Activated naive CD4-positive, alpha-beta T cell treated with Interleukin-2 at 50 U/mL for 16 hours (primary cell): ENCODE measurements at places on chromosomes 7 and 10.
A peak's percentile ranks its signal among the peaks of the same experiment; 100 is the strongest.

DNA sequence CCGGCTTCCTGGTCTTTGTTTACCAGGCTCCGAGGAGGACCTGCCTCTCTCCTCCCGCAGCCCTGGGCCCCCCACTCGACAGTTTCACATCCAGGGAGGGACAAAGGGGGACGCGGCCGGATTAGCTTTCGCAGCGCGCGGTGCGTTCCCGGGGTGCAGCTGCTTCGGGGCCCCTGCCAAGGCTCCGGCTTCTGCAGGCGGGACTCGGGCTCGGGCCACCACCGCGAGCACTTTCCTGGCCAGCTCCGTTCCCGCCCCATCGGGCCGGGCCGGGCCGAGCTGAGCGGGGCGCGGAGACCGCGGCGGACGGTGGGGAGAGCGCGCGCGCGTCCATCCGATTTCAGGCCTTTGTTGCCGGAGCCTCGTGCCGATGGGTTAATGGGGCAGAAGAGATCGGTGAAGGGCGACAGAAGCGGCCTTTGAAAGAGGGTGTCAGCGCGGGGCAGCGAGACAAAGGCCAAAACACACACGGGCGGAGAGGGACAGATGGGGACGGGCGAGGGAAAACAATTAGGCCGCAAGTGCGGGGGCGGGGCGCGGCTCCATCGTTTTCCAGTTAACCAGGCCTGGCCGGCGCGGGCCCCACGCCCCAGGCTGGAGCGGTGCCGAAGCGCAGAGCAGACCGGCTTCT is 8.5 kb upstream of the UNCX start:
- DNase-seq: no peak

GRCh38 chr7:114590298-114590697 is 175.7 kb downstream of the FOXP2 start:
- no peak for DNase-seq

GRCh38 chr10:99233689-99234037 is 2.0 kb downstream of the HPSE2 start:
- DNase-seq: no peak

GRCh38 chr7:12771378-12771877 is 84.0 kb downstream of the ARL4A start:
- DNase-seq: no peak

GRCh38 chr10:17669185-17669872 is 25.4 kb downstream of the STAM start:
- DNase-seq: peak; percentile 67

- DNase-seq: no peak
These were observed 93.6 kb upstream of the PRR15 start for GRCh38 chr7:29469976-29470557.

GRCh38 chr7:121300685-121301420 is 27.9 kb upstream of the WNT16 start:
- no peak for DNase-seq

DNA sequence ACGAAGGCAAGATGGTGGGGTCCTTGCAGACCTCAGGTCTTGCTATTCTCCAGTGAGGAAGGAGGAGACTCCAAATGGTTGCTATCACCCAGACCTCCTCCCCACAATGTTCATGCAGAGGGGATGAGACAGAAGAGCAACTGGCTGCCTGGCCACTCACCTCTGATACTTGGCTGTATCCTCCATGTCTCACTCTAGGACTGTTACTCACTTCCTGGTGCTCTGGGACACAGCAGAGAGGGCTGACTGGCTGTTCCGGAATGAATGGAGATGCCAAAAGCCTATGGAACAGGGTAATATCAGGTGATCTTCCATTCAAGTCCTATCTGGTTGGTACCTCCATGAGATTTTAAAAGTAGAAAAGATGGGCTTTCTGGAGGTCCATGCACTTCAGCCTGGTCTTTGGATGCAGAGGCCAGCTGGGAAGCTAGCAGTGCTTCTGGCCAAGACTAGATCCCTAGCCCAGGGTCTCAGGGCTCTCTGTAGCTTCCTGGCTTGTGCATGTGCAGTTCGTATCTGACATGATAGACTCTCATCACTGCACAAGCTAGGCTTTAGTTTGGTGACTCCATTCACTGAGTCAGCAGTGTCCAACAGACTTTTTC is 27.0 kb upstream of the ABI1 start:
- DNase-seq: no peak

DNA sequence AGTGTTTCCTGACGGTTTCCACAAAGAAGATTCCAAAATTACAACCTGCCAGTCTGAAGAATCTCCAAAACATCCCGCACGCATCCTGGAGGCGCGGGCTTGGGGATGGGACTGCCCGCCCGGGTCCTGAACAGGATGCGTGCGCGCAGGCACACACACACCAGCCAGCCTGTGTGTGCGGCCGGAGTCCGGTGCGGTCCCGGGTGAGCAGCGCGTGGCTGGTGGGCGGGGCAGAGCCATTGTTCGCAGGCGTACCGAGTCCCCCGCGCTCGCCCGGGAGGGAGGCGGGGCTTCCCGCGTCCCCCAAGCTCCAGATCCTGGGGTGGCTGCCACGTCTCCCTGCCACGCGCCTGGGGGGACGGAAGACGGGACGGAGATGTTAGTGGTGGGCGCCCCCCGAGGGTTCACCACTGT is 675 bp upstream of the SCD start:
- peak; percentile 67 for DNase-seq

- no peak for DNase-seq
These were observed 265.4 kb downstream of the ZWINT start for GRCh38 chr10:56095506-56096225.

DNA sequence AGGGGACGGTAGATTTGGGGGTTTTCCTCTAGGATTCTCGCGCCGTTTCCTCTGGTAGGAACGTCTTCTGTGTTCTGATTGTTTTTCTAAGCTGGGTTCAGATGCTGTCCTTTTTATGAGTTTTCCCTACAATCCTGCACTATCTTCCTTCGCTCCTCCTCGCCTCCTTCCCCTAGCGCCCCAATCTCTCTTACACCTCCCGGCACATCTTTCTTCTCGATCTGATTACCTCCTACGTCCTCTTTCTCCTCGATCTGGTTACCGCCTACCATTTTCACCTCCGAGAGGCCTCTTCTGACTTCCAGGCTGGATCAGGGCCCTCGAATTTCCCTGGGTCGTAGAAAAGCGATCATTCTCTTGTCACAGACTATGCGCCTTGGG is 413 bp downstream of the BUD31 start:
- DNase-seq: peak; percentile 10

DNA sequence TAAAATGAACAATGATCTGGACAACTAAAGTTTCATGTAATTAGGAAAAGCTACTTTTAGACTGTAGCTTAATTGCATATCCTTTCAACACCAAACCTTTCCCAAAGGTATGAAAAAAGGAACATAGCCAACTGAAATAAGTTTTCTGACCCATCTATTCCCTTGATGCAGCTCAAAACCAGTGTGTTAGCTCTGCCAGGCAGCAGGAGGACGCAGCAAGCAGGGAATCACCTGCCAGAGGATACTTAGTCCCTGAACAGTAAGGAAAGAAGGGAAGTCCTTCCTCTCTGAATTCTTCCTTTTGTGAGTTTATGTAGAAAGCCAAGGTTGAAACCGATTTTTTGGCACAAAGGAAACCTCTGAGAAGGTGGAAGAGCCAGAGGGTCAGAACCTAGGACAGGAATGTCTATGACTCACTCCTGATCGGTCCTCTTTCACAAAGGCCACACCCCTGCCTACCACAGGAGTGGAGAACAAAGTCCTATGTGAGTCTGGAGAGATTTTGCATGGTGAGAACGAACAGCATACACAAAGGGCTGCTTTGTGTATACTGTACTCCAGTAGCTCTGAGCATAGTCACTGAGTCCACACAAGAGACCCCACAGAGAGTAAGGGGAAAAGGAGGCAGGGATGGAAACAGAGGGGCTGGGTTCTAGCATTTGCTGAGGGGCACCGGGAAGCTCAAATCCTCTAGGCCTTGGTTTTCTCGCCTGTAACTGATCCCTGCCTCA is 68.8 kb upstream of the GSDME start:
- DNase-seq: no peak

DNA sequence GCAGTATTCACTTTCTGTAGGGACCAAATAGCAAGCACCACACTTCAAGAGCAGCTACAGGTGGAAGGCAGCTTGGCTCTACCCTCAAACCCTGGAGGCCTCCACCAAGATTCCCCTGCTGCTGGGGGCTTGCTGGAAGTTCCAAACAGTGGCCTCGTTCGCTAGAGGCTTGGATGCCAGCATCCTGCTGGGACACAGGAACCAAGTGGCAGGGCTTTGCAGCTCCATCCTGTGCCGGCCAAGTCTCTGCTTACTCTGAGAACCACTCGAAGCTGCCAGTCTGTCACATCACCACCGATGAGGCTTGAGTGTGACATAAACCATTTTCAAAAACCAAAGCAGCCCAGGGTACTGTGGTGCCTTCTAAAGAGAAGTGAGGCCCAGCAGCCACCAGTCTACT is 69.2 kb upstream of the UNC5B start:
- DNase-seq: no peak

- DNase-seq: no peak
These were observed 521.0 kb downstream of the SORCS1 start for GRCh38 chr10:106643473-106643872.

DNA sequence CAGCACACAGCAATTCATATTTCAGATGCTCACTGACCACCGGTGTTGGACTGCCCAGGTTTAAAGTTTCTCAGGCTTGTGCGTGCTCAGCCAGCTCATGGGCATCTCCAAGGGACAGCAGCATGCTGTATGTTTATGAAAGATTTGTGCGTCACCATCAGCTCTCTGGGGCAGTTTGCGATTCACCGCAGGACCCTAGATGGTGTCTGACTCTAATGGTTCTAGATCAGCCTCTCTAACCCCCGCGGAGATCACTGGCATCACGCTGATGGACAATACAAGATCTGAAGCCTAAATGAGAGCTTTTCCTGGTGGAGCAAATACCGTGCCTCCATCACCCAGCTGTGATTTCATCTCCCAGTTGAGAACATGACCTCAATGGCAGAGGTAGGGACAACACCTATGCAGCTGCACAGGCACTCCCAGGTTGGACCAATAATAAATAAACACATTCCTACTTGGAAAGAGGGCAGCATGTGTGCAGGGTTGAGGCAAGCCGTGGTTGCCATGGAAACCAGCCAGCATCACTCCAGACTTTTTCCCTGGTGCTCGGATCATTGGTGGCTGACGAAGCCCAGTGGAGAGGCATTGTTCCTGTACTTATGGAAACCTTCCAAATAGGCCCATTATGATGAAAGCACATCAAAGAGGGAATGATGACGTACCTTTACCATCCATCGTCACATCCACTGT is 253.6 kb downstream of the KCNMA1 start:
- DNase-seq: no peak

- DNase-seq: no peak
These were observed 43.7 kb upstream of the SLIT1 start for GRCh38 chr10:97229322-97230015.

- DNase-seq: no peak
These were observed 19.2 kb upstream of the GRID1 start for GRCh38 chr10:86385806-86386205.

- no peak for DNase-seq
These were observed 130.0 kb downstream of the PDE1C start for GRCh38 chr7:31940167-31940566.

DNA sequence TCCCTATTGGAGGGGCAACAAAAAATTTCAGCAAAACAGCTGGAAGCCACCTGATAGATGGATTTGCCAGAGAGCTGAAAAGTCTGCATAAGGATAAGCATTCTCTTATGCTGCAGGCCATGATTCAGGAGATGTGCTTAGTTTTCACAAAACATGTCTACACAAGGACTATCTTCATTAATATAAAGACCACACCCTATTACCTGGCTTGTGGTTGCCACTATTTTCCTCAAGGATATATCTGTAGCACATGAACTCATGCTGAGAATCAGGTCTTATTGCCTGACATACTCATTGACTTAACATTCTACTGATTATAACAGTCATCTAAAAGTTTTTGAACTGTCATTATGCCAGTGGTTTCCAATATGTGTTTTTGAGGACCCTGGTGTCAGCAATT is 7.1 kb upstream of the COL17A1 start:
- DNase-seq: no peak

DNA sequence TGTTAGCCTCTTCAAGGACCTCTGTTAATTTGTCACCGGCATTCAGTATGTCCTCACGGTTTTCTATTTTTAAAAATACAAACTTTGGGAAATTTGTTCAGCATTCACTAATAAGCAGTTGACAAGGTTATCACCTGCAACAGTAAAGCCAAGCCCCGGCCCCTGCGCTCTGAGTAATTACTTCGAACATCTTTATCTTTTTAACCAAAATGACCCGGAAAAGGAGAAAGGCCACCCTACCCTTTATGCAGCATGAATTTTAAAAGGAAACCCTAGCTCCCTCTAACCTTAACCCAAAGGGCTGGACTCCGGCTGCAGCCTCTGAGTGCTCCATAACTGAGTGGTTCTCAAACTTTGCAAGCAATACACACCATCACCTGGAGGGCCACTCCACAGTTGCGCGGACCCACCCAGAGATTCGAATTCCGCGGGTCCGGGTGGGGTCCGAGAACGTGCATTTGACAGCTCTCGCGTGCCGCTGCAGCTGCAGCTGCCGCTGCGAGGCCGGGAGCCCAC is 940 bp downstream of the NSMCE4A start:
- no peak for DNase-seq

DNA sequence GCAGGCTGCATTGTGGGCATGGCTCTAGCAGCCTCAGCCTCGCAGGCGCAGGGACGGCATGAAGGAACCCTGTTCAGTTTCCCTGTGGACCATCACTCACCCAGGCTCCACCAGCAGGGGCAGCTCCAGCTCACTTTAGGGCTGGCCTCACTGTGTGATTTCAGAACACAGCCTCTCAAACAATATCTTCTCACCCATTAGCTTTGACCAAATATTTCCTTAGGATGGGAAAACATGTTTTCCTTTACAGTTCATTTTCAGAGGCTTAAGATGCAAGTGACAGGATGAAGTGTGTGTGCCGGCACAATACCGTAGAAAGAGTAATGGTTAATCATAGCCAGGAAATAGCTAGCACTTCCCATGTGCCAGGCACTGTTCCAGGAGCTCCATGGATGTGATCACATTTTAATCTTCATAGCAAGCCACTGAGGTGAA is 58.2 kb downstream of the LANCL2 start:
- no peak for DNase-seq

DNA sequence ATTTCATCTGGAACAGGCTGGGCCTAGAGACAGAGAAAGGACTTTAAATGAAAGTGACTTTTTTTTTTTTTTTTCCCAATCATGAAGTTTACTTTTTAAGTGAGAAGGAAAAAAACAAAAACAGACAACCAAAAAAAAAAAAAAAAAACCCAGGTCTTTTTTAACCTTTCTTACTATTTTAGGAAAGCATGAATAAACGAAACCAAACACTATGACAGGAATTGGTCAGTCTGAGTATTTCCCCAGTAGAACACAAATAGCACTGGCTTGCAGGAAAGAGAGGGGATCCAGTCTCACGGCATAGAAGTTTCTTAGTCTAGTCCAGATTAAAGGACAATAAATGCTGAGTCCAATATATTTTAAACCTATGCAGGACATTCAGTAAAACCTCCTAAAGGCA is 180.5 kb upstream of the CCDC6 start:
- no peak for DNase-seq
